Natural killer cell (primary cell): ENCODE measurements at places on chromosomes 6 and 20. TPM values are rescaled to one million over a fixed set of nuclear protein-coding genes. Genes with fewer than 3 reads are reported as not detected.

Gene HLA-DRA
- 160 TPM for total RNA-seq

Gene GRM4
- not detected for total RNA-seq

Gene OPN5
- not detected for total RNA-seq

Gene GPR6
- not detected for total RNA-seq

Gene SLC17A9
- 24.0 TPM for total RNA-seq

Gene PSORS1C2
- total RNA-seq, result not detected

Gene CLVS2
- total RNA-seq, result not detected

Gene MLN
- not detected for total RNA-seq

Gene OR12D1
- not detected for total RNA-seq

Gene KCNG1
- not detected for total RNA-seq

Gene COL9A3
- total RNA-seq, result not detected

Gene PAX1
- total RNA-seq, result not detected
